ENCODE measurements at places on chromosomes 7 and 10.

DNA sequence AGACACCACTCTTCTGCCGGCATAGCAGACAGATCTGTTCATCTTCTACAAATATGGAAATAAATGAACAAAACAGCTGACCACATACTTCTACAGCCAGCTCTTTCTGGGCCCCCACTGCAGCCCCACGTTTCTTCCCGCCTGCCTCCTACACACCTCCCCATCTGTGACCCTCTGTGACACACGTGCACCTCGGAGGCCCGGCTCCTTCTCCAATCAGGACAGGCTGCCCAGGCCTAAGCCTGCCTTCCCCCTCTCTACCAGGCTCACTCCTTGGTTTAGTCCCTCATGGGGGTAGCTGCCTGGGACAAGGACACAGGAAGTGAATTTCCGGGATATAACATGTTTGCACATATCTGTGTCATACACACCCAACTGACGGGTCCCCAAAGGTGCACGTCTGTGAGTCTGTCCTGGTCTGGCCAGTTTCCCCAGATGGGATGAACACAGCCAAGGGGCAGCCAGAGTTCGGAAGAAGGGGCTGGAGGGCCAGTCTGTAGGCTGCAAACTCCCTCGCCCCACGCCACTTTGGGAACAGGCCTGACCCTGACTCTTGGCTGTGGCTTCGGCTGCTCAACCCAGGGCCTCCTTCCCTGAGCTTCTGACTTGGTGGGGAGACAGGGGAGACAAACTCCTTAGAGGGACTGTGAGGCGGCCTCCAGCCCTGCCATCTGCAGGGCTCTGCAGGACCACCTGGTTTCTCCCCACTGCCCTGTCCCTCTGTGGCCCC, 30.3 kb downstream of the PITRM1 start:
- no peak for DNase-seq

GRCh38 chr7:53542157-53542556, 506.7 kb downstream of the POM121L12 start:
- no peak for DNase-seq

DNA sequence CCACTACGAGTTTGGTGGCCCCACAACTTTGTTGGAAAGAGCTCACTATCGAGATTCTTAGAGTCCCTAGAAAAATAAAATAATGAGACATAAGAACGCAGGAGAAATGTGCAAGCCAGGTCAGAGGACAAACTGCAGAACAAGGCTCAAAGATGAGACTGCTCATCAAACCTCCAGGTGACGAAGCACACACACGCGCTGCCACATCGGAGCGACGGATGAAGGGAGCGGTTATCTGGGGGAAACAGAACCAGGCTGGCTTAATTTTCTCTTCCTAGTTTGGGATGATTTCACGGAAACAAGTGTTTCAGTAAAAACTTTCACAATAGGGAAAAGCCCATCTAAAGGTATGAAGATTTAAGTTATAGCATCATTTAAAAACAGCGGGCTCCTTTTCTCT, 231.3 kb downstream of the SFMBT2 start:
- DNase-seq: no peak

GRCh38 chr10:19958787-19959186, 142.6 kb downstream of the PLXDC2 start:
- no peak for DNase-seq

GRCh38 chr10:49528977-49529506, 9.9 kb downstream of the ERCC6 start:
- DNase-seq: no peak

- DNase-seq: no peak
Observed at GRCh38 chr7:90726120-90726519, 130.0 kb downstream of the CDK14 start.

DNA sequence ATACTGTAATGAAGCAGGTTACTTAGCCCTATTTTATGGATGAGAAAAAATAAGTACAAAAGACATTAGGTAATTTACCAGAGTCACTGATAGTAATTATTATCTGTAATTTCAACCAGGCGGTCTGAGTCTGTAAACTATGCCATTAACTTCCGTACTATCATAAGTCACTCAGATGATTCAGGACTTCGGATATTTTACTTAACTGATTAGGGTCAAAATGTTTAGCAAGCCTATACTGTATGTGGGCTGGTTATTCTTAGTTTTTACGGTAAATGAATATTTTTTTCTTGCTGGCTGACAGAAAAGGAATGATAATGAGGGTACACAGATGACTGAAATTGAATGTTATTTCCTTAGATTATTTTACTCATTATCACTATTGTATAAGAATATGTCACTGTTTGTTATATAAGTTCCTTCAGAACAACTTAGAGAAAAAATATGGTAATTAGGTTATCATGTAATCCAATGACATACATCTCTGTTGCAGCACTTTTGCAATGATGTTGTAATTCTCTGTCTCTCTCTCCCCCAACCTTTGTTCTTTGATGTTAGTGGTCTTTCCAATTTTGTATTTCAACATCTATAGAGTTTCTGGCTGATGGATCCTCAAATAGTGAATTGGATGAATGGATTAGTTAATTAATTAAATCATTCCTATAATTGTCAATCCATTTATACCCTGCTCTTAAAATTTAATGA, 165.6 kb downstream of the ZEB1 start:
- DNase-seq: no peak

GRCh38 chr10:91049988-91050360, 129.1 kb upstream of the ANKRD1 start:
- no peak for DNase-seq

GRCh38 chr7:93943816-93944540, 22.4 kb downstream of the GNG11 start:
- no peak for DNase-seq

DNA sequence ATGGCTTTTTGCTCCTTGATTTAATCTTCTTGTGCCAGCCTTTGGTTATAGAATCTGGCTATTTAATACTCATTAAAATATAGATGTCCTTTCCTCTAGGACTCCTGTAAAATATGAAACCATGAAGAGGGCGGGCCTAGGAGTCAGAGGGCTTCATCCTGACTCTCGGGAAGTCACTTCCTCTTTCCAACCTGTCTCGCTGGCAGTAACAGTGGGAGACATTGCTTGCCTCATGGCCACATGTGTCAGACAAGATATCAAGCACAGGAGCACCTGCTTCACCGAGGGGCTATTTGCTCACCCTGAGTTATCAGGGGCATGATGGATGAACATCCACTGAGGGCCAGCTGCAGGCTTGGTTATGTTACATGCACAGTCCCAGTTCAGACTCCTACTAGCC, 31.0 kb downstream of the SLIT1 start:
- DNase-seq: no peak

Data from GF-D8 (cell line).